Foreskin keratinocyte (primary cell): ENCODE measurements at places on chromosomes 11 and 22. TPM values are rescaled to one million over a fixed set of nuclear protein-coding genes. Genes with fewer than 3 reads are reported as not detected.

PVALB gene
- total RNA-seq: not detected in 2 replicates

OR52H1 gene
- not detected in 2 replicates for total RNA-seq

BTBD18 gene
- not detected in 2 replicates for total RNA-seq

PKDREJ gene
- total RNA-seq: not detected in 2 replicates

AGBL2 gene
- 0.63 and 1.8 TPM in 2 replicates for total RNA-seq

TNNI2 gene
- 5.6 and 8.6 TPM in 2 replicates for total RNA-seq

RFPL1 gene
- total RNA-seq: not detected in 2 replicates

SLCO2B1 gene
- total RNA-seq: not detected in 2 replicates

APIP gene
- total RNA-seq: 17.1 and 18.0 TPM in 2 replicates

ATP6V1E1 gene
- 105 and 118 TPM in 2 replicates for total RNA-seq

FAM180B gene
- total RNA-seq: not detected in 2 replicates

OR52A1 gene
- not detected in 2 replicates for total RNA-seq

PAX6 gene
- total RNA-seq: not detected in 2 replicates

RBMXL2 gene
- not detected in 2 replicates for total RNA-seq

TPBGL gene
- not detected in 2 replicates for total RNA-seq

TRIM64C gene
- not detected in 2 replicates for total RNA-seq

A4GALT gene
- total RNA-seq: 11.7 and 16.0 TPM in 2 replicates

PLEKHA7 gene
- 0.18 and 0.20 TPM in 2 replicates for total RNA-seq

SPDYC gene
- not detected in 2 replicates for total RNA-seq
